NCI-H1436 treated with DMSO at 0.1 percent for 48 hours (cell line): ENCODE measurements at places on chromosomes 2 and 18.

DNA sequence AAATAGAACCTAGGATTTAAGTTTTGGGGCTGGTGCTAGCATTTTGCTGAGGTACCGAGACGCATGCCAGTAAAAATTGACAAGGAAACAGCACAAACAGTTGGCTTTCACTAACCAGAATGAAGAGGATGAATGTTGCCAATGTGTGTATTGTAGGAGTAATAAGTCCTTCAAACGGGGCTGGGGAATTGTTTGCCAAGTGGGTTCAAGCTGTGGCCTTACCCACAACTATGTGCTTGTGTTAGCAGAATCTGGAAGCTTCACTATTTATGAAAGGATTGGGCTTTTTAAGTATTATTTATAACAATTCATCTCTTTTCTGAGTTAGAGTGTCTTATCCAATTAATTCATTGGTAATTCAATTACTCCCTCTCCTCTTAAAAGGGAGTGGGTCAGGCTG is 15.0 kb upstream of the KIF5C start:
- no peak for DNase-seq

DNA sequence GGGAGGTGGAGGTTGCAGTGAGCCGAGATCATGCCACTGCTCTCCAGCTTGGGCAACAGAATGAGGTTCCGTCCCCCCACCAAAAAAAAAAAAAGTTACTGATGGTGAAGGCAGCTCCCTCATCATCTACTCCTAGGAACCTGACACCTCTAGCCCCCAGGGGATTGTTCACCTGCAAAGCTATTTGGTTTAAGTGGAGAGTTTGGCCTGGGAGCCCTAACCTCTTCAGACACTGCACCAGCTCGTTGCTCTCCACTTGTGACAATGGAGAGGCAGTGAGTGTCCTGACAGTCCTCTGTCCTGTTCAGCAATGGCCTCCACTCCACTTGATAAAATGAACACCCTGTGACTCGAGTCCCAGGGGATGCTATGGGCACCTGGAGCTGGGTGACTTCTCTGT is 43.5 kb downstream of the ATP6V1C2 start:
- no peak for DNase-seq

DNA sequence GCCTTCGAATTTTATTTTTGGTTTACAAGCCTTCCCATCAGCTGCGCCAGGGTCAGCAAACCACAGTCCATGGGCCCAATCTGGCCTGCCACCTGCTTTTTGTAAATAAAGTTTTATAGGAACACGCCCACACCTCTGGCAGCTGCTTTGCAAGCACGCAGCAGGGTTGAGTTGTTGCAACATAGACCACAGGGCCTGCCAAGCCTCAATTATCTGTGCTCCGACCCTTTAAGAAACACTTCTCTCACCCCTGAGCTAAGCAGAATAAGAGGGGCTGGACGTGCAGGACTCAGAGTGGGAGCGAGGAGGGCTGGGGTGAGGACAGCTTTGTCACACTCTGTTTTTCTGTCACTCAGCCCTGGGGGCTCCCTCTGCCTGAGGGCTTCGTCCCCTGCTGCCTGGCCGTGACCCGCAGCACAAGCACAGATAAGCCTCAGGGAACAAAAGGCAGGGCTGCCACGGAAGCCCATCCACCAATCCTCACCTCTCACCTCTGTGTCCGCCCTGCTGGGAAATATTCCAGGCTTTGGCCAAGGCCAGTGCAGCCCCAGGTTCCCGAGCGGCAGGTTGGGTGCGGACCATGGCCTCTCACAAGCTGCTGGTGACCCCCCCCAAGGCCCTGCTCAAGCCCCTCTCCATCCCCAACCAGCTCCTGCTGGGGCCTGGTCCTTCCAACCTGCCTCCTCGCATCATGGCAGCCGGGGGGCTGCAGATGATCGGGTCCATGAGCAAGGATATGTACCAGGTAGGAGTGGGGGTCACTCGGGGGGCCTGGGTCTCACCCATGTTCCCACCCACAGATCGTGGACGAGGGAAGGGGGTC is at the start of gene AGXT:
Gene AGXT, plus strand, starts transcription at position 539 of the 823 bp plus-strand sequence. Its CDS starts 42 bp downstream, at position 581.
- no peak for DNase-seq

DNA sequence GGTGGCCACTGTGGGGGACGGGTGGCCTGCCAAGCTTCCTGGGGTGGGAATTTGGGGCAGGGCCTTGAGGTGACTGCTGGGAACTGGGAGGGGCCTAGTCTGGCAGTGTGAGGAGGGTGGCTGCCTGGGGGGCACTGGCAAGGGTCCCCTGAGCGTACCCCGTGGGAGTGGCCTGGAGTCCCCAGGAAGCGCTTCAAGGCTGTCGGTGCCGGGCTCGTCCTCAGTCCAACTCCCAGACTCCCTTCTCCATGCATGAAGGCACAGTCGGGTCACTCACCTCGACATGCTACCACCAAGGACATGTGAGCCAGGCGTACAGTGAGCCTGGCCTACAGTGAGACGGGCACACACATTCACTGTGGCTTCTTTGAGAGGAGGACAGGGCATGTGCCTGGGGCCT is 105.3 kb downstream of the SMIM21 start:
- no peak for DNase-seq

- no peak for DNase-seq
Observed at GRCh38 chr18:79068341-79068936, 755 bp upstream of the ATP9B start.

DNA sequence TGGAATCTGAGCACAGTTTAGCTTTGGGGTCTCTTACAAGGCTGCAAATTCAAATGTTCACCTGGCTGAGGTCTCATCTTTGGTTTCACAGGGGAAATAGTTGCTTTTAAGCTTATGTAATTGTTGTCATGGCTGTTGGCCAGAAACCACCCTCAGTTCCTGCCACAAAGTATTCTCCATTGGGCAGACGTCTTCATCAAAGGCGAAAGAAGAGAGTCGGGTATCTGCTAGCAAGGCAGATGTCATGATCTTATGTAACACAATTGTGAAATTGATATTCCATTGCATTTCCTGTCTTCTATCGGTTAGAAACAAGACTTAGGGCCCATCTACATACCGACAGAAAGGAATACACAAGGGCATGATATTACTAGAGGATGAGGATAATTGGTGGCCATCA is 816.2 kb downstream of the MBD2 start:
- no peak for DNase-seq

- no peak for DNase-seq
Observed at GRCh38 chr2:8682719-8683667, 1.1 kb downstream of the ID2 start.

GRCh38 chr2:111946294-111947114 is 48.1 kb downstream of the MERTK start:
- no peak for DNase-seq

- DNase-seq = no peak
Observed at GRCh38 chr2:57878866-57879210, 167.8 kb upstream of the VRK2 start.

DNA sequence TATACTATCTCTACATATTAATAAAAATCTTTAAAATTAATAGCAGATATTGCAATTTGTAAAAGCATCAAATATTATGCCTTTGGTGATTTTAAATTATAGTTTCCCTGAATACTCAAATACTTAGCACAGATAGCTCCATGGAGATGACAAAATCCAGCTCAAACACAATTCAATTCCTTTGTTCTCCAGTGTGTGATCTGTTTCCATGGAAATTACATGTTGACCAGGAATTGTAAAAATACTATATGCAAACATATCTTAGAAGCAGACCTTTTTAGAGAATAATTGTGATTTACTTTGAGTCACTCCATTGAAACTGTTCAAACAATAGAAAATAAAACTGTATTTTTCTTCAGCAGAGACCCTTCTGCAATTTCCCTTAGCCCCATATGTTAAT is 68.3 kb downstream of the FAM161A start:
- no peak for DNase-seq

DNA sequence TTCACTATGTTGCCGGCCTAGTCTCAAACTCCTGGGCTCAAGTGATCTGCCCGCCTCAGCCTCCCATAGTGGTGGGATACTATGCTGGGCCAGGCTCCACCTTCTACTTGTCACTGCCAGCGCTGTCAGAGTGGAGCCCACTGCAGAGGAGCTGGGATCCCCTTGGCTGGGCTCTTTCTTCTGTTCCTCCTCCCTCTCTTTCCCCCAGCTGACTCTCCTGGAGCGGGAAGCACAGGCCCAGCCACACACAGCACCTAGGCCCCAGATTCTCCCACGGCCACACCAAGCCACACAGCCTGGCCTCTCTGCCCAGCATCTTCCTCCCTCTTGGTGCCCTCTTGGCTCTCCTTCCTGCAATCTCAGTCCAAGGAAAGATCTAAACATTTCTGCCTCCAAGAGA is 3.7 kb upstream of the GAREM2 start:
- DNase-seq = no peak

- DNase-seq = no peak
Observed at GRCh38 chr2:192215096-192215877, 20.6 kb upstream of the TMEFF2 start.

- DNase-seq = no peak
Observed at GRCh38 chr18:55256226-55256928, 297.1 kb upstream of the CCDC68 start.
